Stimulated activated CD8-positive, alpha-beta memory T cell treated with anti-CD3 and anti-CD28 coated beads, Interleukin-2, amount 100 ng/mL, for 1 hour (primary cell): ENCODE measurements at places on chromosomes 1 and 21.

GRCh38 chr1:48739091-48739490, 37.6 kb downstream of the BEND5 start:
- DNase-seq, result no peak

- DNase-seq, result no peak
Observed at GRCh38 chr1:90505806-90506205, 211.3 kb downstream of the BARHL2 start.

DNA sequence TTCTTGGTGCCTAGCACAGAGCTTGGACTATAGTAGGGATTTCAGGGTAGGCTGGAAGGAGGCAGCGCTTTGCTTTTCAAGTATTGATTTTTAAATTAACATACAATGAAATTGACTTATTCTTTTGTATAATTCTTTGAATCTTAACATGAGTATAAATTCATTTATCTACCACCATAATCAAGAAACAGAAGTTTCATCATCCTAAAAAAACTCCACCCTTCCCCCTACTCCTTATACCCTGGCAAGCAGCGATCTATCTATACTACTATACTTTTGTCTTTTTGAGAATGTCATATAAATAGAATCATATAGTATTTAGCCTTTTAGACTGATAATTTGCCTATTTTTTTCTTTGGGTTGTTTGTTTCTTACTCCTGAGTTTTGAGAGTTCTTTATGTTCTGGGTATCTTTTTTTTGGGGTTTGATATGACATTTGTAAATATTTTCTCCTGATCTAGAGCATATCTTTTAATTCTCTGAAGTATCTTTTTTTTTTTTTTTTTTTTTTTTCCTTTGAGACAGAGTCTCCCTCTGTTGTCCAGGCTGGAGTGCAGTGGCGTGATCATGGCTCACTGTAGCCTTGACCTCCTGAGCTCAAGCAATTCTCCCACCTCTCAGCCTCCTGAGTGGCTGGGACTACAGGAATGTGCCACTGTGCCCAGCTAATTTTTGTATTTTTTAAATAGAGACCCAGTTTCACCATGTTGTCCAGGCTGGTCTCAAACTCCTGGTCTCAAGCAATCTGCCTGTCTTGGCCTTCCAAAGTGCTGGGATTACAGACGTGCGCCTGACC, 6.4 kb downstream of the RPS6KC1 start:
- DNase-seq, result no peak

- DNase-seq, result no peak
Observed at GRCh38 chr1:105724286-105724685, 1332.2 kb upstream of the PRMT6 start.

DNA sequence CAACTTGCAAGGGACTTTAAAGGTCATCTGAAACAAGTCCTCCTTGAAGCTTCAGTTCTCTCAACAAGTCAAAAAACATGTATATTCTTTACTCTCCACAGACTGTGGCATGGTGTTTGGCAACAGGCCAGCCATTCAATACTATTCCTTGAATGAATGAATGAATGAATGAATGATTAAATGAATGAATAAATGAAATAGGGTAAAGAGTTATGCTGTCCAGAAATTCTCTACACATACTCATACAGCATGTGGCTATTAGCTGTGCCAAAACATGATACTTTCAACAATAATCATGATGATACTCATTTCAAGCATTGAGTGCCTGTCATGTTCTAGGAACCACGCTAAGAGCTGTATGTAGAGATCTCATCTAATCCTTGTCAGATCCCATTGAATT, 356.1 kb downstream of the BARHL2 start:
- DNase-seq, result no peak

GRCh38 chr1:221839782-221840395, 98.0 kb upstream of the DUSP10 start:
- peak; percentile 59 for DNase-seq

- no peak for DNase-seq
Observed at GRCh38 chr21:46441331-46441730, 17.4 kb upstream of the DIP2A start.

DNA sequence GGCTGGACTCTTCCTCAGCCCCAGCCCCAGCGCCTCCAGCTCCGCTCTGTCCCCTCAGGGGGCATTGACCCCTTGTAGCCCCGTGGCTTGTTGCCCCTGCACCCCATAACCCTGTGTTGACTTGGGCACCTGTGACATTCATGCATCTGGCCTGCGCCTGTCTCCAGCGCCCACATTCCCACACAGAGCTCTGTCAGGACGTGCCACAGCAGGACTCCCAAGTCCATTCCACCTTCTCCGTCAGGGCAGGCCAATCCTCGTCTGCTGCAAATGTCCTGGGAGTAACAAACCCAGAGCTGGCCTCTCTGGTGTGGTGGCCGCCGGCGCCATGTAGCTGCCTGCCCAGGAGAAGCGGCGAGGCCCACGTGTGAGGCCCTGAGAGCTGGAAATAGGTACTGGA, 60.6 kb downstream of the AGPAT3 start:
- no peak for DNase-seq

DNA sequence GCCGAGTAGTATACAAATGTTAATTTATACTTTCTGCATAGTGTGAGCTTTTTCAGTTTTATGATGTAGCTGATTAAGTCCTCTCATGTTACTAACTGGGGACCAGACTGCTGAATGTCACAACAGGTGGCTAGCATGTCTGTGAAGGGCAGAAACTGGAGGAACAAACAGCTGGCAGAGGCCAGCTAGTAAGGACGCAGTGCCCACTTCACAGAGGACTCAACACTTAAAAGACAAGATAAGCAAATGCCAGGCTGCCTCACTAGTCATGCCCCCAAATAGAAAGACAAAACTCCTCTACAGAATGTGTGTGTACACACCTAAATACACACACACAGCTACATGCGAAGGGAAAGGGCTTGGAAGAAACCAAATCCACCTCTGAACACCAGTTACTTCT, 73.8 kb upstream of the ZNF678 start:
- no peak for DNase-seq

GRCh38 chr1:91674107-91674506, 173.5 kb downstream of the CDC7 start:
- no peak for DNase-seq

- no peak for DNase-seq
Observed at GRCh38 chr21:41258617-41259016, 58.0 kb upstream of the FAM3B start.
